Psoas muscle (tissue), 8 donors: ENCODE measurements at places on chromosomes 7 and 10.

GRCh38 chr10:1198453-1199344, 142.5 kb downstream of the WDR37 start:
- no peak for DNase-seq

DNA sequence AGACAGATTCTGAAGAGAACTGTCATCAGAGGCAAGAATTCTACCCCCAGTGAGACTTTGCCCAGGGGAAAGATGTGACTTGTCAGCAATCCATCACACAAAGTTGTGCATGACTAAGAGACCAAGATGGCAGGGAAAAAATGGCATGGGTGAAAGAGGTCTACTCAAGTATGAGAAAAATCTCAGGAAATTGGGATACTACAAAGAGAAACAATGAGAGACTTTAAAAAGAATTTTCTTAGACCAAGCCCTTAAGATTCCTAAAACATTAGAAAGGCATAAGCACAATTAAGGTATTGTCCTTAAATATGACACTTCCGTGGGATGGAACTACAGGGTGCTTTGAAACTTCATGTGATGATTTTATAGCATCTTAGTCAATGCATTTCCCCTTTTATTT, 45.6 kb upstream of the PDE1C start:
- no peak for DNase-seq

DNA sequence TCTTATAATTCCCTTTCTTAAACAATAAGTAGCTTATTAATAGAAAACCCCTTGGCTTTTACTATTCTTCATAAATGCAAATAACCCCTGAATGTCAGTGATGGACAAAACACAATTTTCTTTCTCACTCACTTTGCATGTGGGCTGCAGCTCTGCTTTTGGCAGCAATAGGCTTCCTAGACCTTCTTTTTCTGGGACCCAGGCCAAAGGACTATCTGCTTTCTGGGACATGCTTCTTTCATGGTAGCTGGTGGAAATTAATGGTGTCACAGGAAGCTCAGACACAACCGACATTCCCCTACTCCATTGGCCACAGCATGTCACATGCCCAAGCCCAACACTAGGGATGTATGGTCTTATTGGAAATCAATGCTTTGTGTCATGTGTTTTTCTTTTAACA, 134.3 kb upstream of the MDFIC start:
- no peak for DNase-seq

DNA sequence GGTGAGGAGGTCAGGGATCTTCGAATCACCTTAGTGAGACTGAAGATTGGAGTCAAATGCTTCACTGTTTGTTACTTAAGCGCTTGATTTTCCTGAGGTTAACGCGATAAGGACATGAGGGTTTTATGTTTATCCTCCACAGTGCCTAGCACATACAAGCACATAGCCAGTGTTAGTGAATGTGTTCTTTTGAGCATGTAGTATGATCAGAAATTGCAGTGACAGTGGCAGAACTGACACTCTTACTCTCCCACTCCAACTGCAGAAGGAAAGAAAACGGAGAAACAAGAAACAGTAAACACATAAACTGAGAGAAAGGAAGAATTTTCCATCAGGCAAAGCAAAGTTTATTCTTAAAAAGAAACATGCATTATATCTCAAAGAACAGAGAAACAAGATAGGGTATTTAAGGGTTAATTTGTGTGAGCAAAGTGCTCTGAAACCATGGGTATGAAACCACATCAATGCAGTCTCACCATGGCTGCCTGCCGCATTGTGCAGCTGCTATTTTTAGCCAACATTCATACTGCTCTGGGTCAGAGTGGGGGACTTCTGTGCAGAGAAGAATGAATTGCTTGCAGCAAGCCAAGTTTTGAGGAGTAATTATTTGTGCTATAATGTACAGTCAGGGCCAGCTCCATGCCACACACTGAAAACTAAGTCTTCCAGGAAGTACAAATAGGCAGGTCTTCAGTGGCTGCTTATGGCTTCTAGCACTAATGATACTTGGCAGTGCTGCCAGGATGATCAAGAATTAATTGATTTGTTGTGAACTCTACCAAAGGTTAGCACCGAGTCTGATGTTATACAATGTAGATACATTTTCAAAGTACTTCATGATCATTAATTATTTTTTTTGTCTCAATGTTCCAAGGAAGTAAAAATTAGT, 152.0 kb downstream of the MACC1 start:
- DNase-seq: no peak

DNA sequence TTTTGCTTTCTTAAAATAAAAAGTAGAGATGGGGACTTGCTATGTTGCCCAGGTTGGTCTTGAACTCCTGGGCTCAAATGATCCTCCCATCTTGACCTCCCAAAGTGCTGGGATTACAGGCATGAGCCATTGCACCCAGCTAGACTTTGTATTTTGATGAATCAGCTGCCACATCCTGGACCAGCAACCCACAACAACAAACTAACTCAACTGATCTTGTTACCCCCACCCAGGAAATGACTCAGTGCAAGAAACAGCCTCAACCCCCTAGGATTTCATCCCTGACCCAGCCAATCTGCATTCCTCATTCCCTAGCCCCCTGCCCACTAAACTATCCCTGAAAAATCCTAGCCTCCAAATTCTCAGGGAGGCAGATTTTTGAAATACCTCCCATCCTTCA, 123.8 kb downstream of the IPMK start:
- no peak for DNase-seq
